ENCODE measurements at places on chromosomes 12 and 14.
A peak's percentile ranks its signal among the peaks of the same experiment; 100 is the strongest.

DNA sequence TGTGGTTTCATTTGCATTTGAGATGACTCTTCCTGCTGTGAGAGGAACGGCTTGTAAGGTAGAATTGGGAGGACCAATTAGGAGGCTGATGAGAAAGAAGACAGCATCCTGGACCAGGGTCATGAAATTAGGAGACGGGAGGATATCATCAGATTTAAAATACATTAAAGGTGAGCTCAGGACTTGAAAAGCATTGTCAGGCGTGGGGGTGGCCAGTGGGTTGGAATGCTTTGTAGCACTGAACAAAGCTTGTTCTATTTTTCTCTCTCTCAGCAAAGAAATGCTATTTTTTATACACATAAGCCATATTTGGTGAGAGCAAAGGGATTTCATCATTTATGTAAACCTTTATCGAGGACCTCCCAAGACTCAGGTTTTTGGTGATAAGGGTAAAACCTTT lies 157.5 kb downstream of the TMEM132D start:
- no peak for DNase-seq

DNA sequence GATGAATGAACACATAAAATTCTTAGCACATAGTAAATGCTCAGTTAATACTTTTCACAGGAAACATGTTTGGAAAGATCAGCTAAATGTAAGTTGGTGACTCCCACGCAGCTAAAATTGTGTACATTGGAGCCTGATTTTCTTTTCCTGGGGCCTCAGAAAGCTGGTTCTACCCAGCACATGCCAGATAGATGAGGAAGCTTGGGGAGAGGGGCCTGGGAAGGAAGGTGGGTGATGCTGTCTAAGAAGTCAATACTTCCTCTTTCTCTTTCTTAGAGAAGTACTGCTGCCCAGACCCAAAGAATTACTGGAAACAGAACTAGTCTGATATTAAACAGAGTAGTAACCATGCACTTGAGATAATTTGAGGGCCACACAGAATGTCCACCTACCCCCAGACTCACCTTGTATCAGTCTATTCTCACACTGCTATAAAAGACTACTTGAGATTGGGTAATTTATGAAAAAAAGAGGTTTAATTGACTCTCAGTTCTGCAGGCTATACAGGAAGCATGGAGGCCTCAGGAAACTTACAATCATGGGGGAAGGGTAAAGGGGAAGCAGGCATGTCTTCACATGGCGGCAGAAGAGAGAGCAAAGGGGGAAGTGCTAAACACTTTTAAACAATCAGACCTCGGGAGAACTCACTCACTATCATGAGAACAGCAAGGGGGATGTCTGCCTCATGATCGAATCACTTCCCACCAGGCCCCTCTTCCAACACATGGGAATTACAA lies 123.3 kb upstream of the MED13L start:
- no peak for DNase-seq

DNA sequence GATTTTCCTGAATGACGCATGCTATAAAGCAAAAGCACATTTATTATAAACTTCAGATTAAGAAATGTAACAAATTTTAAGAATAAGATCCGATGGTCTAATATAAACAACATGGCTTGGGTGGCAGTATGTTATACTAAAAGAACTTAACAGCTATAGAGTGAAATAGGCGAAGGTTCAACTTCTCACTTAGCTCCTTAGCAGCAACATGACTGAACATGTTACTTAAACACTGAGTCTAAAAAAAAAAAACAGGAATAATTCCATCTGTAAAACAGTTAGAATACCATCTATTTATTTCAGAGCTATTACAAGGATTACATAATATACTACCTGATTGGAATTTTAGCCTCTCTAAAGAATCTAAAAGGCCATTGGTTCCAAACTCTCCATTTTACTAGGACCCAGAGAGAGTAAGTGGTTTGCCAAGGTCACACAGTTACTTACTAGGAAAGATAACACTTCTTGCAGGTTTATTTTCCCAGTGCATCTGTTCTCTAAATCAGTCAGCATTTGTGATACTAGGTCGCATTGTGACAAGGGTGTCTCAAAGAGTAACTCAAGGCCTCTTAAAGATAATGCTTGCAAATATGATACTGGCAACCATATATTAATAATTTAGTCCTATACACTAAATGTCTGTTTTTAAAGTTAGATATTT lies 14.8 kb downstream of the OSBPL8 start:
- DNase-seq = no peak

GRCh38 chr14:61379639-61380184 lies 58.3 kb downstream of the PRKCH start:
- no peak for DNase-seq

GRCh38 chr12:114140576-114140975 lies 174.5 kb upstream of the RBM19 start:
- no peak for DNase-seq

GRCh38 chr14:36525746-36526099 lies 5.7 kb upstream of the NKX2-1 start:
- DNase-seq = no peak

DNA sequence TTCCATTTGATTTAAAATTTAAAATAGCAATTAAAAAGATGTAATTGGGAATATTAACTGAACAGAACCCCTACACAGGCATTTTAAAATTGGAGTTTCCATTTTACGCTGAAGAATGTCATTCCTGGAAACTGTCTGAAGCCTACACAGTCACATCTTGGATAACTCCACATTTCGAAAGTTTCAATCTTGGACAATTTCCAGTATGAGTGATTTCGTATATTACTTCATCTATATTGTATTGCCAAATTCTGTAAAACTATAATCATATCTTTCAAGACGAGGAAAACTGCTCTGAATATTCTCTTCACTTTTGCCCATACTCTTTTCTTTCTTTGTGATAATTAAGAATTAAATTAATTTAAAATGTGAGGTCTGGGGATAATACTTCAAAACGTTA lies 194.2 kb upstream of the ABCD2 start:
- peak; percentile 41 for DNase-seq

- DNase-seq = no peak
Observed at GRCh38 chr12:117298191-117298590, 63.2 kb downstream of the NOS1 start.

DNA sequence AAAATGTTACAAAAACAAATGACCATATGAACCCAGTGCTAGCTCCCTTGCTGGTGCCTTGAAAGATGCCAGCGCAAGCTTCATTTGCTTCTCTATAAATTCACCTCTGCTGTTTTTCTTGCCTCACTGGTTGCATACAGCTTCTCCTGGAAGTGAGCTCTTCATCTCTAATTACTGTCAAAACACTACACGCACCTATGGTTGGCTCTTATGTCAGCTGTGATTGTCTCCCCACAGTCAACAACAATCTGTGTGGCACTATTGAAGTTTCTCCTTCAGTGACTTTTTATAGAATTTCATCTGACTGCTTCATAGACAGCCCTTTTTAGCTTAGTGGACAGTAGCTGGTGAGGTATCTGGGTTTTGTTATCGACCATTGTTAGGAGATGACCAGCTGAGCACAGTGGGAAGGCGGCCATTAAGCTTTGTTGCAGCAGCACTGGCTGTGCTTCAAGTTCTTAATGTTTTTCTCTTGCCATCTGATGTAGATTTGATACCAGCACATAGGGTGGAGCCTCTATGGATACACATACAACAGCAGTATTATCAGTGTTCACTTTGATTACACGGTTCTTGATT lies 131.8 kb downstream of the KITLG start:
- DNase-seq = no peak

- no peak for DNase-seq
Observed at GRCh38 chr12:71973687-71974086, 35.0 kb downstream of the TPH2 start.

- DNase-seq = no peak
Observed at GRCh38 chr14:93952829-93953228, 23.5 kb downstream of the ASB2 start.

- peak; percentile 27 for DNase-seq
Observed at GRCh38 chr14:54226103-54226502, 170.7 kb upstream of the CDKN3 start.

DNA sequence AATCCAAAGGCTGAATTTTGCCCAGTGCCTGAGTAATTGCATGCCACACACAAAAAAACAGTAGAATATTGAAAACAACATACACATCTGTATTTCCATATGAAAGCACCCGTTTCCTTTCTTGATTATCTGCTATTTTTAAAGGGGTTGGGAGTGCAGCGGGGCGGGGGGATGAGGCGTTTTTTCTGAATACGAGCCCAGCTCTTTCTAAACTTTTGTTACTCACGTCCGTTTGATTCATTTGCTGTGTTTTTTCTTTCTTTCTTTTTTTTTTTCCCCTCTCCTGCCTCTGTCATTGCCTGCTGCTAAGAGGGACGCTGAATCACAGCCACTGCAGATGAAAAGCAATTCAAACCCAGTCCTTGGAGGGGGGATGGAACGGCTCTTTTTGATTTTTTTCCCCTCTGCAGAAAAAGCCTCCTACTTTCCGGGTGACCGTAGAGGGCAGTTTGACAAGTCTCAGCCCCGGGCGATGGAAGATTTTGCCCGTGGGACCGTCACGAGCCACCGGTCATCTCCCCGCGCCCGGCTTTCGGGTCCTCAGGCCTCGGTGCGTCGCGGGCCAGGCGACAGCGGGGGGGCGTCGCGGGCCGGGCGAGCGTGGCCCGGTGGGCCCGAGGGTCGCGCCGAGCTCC lies 572 bp upstream of the RASSF8 start:
- peak; percentile 67 for DNase-seq

- DNase-seq = peak; percentile 90
Observed at GRCh38 chr12:116599285-116600136, 40.3 kb downstream of the MAP1LC3B2 start.

- no peak for DNase-seq
Observed at GRCh38 chr12:79453820-79454219, 236.9 kb downstream of the PAWR start.

DNA sequence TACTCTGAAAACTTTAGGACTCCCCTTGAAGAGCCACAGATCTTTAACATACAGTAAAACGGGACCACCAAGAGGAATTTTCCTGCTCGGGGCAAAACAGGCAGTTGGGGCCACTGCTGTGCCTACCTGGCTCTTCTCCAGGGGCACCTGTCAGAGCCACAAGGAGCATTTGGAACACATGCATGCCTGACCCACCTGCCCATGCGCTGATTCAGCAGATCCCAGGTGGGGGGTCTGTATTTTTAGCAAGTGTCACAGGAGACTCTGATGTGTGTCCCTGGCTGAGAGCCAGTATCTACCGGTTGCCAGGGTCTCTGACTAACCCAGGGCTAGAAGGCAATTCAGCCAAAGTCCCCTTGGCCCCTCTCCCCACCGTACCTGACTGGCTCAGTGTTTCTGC lies 6.5 kb downstream of the CTDSP2 start:
- no peak for DNase-seq

GRCh38 chr14:98109326-98109725 lies 1162.7 kb downstream of the BCL11B start:
- no peak for DNase-seq

- no peak for DNase-seq
Observed at GRCh38 chr14:82897469-82898308, 1364.0 kb upstream of the SEL1L start.

GRCh38 chr12:124727264-124727800 lies 136.3 kb downstream of the SCARB1 start:
- DNase-seq = peak; percentile 74

DNA sequence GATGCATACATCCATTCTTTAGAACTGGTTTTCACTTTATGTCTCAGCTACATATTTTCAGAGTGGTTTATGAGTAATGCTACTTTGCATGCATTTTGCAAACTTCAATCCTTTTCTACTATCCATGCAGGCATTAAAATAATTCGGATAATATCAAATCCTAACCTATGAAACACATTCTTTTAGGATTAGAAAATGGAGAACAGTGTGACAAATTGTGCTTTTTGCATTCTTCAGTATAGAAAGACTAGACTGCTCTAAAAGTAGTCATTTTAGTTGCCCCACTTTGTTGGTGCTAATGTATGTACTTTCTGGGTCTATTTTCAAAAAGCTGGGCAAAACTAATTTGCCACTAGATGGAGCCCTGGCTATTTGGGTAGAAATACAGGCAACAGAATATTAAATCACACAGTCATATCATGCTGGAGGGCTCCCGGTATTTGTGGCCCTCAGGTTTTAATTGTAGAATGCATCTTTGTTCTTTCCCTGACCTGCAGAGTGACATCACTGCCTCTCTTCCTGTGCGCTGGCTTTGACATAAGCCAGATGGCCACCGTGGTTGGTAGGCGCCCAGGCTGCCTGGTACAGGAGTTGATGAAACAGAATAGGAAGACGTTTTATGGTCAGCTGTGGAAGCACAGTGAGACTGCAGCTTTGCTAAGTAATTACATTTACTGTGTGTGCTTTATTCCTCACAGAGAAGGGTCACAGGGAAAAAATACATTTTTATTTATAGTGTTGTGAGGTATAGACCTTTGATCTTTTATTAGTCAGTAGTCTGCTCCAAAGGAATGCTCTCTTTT lies 28.1 kb downstream of the MSRB3 start:
- DNase-seq = peak; percentile 26

GRCh38 chr14:95240859-95241813 lies 78.6 kb downstream of the CLMN start:
- no peak for DNase-seq

GRCh38 chr14:77076113-77076631 lies 21.9 kb upstream of the CIPC start:
- no peak for DNase-seq

DNA sequence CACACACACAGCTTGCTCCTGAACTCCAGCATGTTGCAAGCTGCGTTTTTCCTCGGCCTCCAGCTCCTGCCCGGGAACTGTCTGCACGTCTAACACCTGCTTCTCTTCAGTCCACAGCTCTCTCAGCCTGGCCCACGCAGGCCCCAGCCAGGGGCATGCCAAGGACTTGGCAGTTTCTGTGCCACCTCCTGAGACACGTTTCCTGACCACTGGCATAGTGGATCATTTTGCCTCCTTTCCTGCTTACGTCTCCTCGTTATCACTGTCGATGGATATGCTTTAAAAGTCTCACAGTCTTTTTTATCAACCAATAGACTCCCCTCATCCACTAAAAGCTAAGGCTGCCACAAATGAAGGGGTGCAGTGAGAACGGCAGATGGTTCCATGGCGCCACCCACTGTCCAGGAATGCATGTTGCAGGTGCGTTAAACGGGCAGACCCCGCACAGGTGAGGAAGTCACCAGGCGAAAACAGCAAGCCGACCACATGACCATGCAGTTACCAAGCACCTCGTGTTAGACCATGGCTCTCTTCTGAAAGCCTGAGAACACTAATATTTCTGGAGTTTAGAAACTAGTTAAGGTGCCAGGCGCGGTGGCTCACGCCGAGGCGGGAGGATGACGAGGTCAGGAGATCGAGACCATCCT lies 14.7 kb upstream of the TEAD4 start:
- DNase-seq = peak; percentile 39

GRCh38 chr12:126425264-126425663 lies 1360.0 kb downstream of the AACS start:
- DNase-seq = no peak
